ENCODE measurements at places on chromosomes 3 and 15.
A peak's percentile ranks its signal among the peaks of the same experiment; 100 is the strongest.

DNA sequence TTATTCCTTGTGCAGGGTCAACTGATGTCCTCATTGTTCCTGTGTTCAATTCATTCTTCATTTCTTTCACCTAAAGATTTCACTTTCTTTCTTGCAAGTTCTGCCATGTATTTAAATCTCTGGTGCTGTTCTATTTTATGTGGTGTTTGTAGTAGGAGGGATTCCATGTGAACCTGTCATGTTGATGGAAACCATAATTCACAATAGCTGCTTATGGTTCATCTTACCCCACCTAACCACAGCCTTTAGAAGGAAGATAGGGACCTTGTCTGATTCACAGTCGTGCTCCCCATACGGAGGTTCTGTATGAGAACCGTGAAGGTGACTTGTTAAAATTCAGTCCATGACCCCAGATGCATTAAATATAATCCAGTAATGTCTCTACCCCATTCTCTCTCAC, 21.9 kb downstream of the SLCO2A1 start:
- no peak for DNase-seq

DNA sequence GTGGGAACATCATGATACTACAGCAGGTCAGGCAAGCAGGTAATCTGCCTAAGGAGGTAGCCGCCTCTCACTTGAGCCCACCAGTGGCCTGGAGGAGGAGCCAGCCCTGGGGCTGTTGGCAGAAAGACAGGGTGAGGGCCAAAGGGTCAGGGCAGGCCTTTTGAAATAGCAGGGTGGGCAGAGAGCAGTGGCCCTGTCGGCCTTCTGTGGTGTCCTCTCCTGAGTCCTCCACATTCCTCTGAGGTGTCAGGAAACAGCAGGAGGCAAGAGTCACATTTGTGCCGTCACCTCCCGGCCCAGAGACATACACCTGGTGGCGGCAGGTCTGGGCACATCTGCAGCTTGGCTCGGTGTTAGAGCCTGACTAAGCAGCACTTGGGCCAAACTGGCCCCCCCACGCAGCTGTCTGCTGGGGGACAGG, 3.9 kb upstream of the BNC1 start:
- no peak for DNase-seq

GRCh38 chr3:7211740-7212139, 350.8 kb downstream of the GRM7 start:
- DNase-seq, result no peak

- DNase-seq, result no peak
These were observed 31.6 kb downstream of the PYDC2 start for GRCh38 chr3:191492601-191493000.

GRCh38 chr3:141605883-141606282, 119.1 kb downstream of the RASA2 start:
- DNase-seq, result no peak

DNA sequence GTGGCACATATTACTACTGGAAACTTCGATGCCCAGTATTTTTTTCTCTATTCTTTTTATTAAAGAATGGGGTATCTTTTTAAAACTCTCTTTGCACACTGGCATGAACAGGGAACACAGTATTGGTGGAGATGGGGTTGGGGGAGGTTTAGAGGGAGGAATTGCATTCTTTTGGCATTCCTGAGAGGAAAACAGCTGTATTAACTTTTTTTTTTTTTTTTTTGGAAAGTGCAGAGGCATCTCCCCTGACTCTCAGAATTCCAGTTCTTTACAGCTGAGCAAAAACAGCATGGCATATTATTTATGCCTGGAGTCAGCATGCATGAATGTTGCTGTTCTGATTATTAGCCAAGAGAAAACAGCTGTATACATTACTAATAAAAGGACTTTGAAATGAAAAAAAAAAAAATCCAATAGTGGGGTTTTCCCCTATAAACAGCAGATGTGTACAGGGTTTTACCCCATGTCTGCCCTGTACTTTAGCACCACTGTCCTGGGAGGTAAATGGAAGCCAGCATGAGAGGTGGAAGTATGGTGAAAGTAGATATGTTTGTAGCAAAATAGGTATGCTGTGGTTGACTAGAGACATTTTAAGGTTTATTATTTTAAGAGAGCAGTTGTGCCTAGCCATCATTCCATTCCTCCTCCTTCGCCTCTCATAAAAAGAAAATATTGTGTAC, 132.2 kb downstream of the FNDC3B start:
- no peak for DNase-seq

- no peak for DNase-seq
These were observed 143.8 kb downstream of the NEO1 start for GRCh38 chr15:73196113-73196512.

GRCh38 chr15:76360416-76360815, 23.8 kb downstream of the ISL2 start:
- DNase-seq, result no peak

GRCh38 chr3:144175644-144176425, 204.2 kb downstream of the DIPK2A start:
- DNase-seq, result no peak

DNA sequence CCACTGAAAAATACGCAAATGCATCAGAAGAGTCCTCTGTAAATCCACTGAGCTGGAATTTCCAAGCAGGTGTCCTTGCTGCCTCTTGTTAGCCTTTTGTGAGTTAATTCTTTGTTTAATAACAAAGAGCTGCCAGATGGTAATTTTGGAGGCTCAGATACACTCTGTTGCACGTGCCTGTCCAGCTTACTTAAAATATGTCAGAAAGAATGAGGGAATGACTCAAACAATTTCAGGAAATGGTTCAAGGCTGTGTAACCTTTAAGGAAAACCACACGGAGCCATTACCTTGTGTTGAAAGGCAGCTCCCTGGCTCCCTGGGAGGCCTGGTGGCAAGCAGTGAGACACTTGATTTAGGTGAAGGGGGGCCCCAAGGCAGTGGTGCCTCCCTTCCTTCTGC, 302.2 kb upstream of the CTDSPL start:
- DNase-seq, result no peak

DNA sequence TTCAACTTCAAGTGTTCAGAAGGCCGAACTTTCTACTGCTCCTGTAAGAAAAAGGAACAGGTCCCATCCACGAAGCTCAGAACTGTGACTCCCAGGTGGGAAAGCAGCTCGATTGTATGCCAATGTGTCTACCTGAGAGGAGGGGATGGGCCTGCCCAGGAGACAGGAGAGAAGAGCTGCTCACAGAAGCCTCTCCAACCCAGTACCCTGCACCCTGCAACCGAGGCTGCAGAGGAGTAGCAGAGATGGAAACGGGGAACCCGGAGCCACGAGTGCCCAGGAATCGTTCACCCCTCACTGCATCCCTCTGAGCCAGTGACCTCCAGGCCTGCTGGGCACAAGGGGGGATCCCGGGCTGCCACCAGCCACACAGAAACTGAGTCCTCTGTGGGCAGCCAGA, 86.5 kb upstream of the PRR23E start:
- no peak for DNase-seq

DNA sequence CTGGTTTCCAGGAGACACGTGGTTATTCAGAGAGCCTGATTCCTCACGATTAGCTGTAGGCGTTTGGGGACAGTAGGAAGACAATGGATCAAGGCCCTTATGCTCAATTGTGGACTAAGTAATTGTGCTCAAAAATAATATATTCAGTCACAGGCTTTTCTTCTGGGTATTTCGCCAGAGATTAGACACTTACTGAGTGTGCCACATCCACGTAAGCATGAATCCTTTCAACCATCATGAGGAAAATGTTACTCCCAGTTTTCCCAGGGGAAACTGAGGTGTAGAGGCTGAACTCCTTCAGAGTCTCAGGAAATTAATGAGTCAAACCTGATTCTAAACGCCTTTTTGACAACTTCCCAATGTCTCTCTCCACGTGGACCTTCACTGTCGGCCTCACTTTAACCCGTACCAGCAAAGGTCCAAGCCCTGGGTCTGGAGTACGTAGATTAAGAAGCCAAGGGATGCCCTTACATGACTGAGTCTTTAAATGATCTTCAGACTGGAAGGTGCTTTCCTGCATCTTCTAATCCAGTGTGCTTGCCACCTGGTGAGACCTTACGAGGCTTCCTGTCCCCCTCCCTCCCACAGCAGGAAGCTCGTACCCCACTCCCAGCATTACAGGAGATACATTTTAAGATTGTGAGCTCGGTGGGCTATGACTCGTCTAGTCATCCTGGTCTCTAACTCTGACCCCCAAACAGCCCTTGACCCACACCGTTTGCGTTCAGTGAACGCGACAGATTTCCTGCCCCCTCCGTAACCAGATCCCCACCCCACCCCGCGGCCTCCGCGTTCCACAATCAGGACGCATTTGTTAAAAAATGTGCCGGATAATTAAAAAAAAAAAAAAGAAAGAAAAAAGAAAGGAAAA, 1.7 kb downstream of the PKM start:
- DNase-seq, result peak; percentile 62

DNA sequence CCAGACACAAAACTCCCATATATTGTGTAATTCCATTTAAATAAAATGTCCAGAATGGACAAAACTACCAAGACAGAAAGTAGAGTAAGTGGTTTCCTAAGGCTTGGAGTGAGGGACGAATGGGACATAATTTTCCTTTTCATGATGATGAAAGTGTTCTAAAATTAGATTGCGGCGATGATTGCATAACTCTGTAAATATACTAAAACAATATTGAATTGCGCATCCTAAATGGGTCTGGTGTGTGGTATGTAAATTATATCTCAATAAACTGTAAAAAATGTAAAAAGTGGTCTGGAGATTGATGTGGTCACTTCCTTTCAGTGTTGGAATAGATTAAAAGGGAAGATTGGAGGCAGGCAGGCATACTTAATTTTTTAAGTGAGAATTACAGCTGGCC, 105.9 kb upstream of the KCNAB1 start:
- DNase-seq, result no peak

DNA sequence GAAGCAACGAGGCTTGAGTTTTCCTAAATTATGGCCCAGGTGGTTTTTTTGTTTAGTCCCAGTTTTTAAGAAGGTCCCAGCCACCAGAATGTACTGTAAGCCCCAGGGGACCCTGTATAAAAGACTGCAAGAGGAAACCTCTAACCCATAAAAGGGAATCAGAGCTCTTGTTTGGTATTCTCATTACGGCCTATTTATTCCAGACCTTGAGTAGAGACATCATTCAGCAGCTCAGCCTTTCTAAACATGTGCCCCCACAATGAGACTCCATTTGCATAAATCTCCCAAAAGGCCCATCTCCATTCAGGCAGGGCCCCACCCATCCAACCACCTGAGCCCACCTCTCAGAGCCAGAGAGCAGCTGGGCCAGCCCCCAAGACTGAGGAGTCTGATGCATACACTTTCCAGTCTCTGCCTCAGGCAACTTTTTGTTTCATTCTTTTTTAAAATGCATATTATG, 25.7 kb downstream of the ZDHHC3 start:
- DNase-seq, result no peak

DNA sequence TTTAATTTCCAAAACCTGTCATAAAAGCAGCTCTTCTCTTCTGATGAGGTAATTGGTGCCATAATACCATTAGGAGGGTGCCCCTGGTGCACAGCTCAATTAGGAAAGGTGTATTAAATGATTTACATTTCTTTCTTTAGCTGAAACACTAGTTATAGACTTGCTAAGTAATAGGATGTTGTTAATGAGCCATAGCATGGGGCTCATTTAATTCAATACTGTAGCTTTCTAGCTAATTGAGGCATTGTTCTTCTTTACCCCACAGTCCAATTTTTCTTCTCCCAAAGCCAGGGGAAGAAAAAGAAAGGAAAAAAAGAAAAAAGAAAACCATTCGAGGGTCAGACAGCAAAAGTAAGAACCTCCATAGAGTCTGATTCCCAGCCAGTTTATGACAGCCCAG, 164.0 kb upstream of the HES1 start:
- no peak for DNase-seq

DNA sequence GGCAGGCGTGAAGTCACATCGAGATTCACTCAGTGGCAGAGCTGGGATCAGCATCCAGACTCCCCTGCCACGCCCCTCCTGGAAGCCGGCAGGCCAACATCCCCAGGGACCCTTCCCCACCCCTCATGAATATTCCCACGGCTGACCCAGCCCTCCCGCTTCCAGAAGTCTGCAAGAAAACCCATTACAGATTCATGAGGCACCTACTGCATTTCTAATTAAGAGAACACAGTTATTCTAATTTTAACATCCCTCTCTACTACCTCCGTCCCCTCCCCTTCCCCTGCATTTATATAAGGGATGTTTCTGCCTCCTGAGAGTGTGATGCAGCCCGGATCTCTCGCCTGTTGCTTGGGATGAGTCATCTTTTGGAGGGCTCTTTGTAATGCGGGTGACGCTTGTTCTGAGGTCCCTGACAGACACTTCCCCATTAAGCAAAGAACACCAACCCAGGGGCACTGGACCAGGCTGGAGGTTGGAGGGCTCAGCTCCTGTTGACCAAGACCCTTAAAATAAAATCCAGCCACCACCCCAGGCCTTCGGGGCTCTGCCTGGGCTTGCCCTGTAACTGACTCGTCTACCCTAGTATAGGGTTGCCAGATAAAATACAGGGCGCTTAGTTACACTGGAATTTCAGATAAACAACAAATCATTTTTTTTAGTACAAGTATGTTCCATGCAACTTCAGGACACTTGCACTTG, 118.7 kb downstream of the NUP210 start:
- DNase-seq, result peak; percentile 35

Data from activated CD4-positive, alpha-beta T cell treated with anti-CD3 and anti-CD28 coated beads, Interleukin-10, Interleukin-2, amounts not matched to agents 100 ng/mL and 50 ng/mL, durations not matched to agents 16 hours and 8 hours (primary cell).